Osteocyte (in vitro differentiated cells): ENCODE measurements at places on chromosomes 6 and 20. TPM values are rescaled to one million over a fixed set of nuclear protein-coding genes. Genes with fewer than 3 reads are reported as not detected.

DNA sequence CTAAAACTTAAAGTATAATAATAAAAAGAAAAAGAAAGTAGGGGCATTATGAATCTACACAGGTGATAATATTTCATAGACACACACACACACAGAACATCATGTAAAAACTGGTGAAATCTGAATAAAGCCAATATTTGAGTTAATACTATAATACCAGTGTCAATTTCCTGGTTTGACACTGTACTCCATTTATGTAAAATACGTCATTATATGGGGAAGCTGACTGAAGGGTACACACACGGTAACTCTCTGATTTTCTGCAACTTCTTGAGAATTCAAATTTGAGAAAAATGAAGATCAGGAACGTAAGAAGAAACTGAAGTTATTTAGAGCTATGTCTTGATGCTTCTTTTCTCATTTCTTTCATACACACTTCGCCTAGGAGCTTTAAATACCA lies 36.2 kb downstream of the PFDN4 start:
- H3K36me3 ChIP-seq, result no peaks in the 10 kb centered on the region
- peaks cover 13% of the 10 kb centered on the region for H3K27me3 ChIP-seq
- DNase-seq, result no peak
- no peak overlapping the region for H3K4me3 ChIP-seq
- no peak overlapping the region for H3K27ac ChIP-seq
- H3K4me1 ChIP-seq, result no peaks in the 10 kb centered on the region

- H3K4me3 ChIP-seq, result no peak overlapping the region
- no peak overlapping the region for H3K27ac ChIP-seq
- no peaks in the 10 kb centered on the region for H3K36me3 ChIP-seq
- H3K4me1 ChIP-seq, result no peaks in the 10 kb centered on the region
- DNase-seq, result peak; percentile 69
Measured at GRCh38 chr6:167996424-167997199, 859 bp upstream of the KIF25 start.

- H3K4me1 ChIP-seq, result peaks cover 11% of the 10 kb centered on the region
- peaks cover 5% of the 10 kb centered on the region for H3K36me3 ChIP-seq
- no peak for DNase-seq
- H3K27me3 ChIP-seq, result no peaks in the 10 kb centered on the region
Measured at GRCh38 chr6:33721508-33721907, 10.0 kb upstream of the UQCC2 start.

BHLHE23 gene
- total RNA-seq, result not detected in 2 replicates

DNA sequence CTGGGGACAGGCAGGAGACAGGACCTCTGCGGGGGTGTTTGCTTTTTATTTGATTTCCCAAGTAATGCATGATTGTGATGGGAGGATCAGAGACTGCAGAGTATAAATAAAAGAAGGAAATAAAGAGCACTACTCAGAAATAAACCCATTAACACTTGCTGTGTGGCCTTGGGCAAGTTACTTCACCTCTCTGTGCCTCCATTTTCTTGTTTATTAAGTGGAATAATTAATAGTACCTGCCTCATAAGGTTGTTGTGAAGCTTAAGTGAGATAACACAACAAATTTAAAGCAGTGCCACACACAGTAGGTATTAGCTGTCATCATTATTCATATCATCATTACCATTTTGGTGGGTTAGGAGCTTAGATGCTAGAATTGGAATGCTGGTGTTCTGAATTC lies 8.1 kb downstream of the CEBPB start:
- DNase-seq, result no peak
- peaks cover 19% of the 10 kb centered on the region for H3K4me1 ChIP-seq
- H3K4me3 ChIP-seq, result no peak overlapping the region
- H3K27me3 ChIP-seq, result no peaks in the 10 kb centered on the region
- no peak overlapping the region for H3K27ac ChIP-seq

IFNGR1 gene
- 33.4 and 36.1 TPM in 2 replicates for total RNA-seq

RIMS1 gene
- total RNA-seq, result 23.5 and 24.7 TPM in 2 replicates

DNA sequence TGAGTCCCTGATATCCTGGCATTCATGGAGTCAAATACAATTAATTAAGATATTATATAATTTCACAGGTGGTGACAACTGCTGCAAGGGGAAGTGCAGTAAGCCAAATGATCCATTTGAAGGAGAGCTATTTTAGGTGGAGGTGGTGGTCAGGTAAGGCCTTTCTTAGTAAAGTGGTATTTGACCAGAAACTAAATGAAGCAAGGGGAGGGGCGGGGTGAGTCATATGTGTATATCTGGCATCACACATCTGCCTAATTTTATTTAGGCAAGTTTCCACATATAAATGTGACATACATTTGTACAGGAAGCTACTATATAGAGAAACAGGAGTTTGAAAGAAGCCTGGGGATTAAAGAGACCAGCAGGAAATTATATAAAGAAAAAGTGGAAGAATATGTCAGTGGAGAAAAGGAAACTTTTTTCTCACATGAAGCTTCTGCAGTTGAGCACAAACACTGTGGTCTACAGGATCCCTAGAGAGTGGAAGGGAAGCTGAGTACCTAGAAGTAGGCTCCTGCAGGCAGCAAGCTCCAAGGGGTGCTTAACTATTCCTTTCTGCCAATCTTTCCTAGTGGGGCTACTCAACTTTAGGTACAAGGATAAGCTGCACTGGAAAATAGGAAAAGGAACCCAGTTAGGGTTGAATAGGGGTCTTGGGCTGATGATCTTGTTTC lies 99.6 kb downstream of the OGFRL1 start:
- no peak for DNase-seq
- H3K4me3 ChIP-seq, result no peak overlapping the region
- peak overlapping the region; percentile 14 for H3K27ac ChIP-seq
- peaks cover 10% of the 10 kb centered on the region for H3K36me3 ChIP-seq
- H3K27me3 ChIP-seq, result no peaks in the 10 kb centered on the region

GRCh38 chr20:47487175-47487917 lies 14.3 kb upstream of the NCOA3 start:
- no peak for DNase-seq
- H3K4me3 ChIP-seq, result no peak overlapping the region
- H3K27me3 ChIP-seq, result no peaks in the 10 kb centered on the region
- H3K27ac ChIP-seq, result no peak overlapping the region

DNA sequence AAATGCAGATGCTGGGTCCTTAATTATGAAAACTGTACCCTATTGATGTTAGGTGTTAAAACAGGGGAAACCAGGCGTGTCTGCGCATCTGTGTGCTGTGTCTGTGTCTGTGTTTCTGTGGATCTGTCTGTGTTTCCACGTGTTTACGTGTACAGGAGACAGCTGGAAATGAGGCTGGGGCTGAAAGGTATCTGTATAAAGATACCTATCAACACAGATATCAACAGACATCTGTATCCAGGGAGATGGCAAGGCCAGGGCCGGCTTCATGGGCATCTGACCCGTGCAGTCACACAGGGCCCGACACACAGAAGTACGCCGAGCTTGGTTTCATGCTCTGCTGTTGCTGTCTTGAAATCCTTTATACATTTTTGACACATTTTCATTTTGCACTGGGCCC lies 48.6 kb downstream of the BMP7 start:
- H3K27ac ChIP-seq, result no peak overlapping the region
- no peak overlapping the region for H3K4me3 ChIP-seq
- H3K4me1 ChIP-seq, result peaks cover 4% of the 10 kb centered on the region
- peaks cover 29% of the 10 kb centered on the region for H3K27me3 ChIP-seq

GRCh38 chr20:34179637-34180360 lies 61.4 kb upstream of the ASIP start:
- DNase-seq, result no peak
- no peak overlapping the region for H3K27ac ChIP-seq
- H3K27me3 ChIP-seq, result peaks cover 20% of the 10 kb centered on the region
- no peaks in the 10 kb centered on the region for H3K36me3 ChIP-seq

SLC13A3 gene
- 1.8 and 2.1 TPM in 2 replicates for total RNA-seq

- DNase-seq, result no peak
- H3K36me3 ChIP-seq, result no peaks in the 10 kb centered on the region
- no peak overlapping the region for H3K27ac ChIP-seq
- no peaks in the 10 kb centered on the region for H3K27me3 ChIP-seq
Measured at GRCh38 chr6:154996841-154997311, 1.8 kb downstream of the TIAM2 start.

GRCh38 chr6:33661106-33661838 lies 40.1 kb downstream of the ITPR3 start:
- no peak overlapping the region for H3K27ac ChIP-seq
- no peak for DNase-seq
- no peak overlapping the region for H3K4me3 ChIP-seq

DNA sequence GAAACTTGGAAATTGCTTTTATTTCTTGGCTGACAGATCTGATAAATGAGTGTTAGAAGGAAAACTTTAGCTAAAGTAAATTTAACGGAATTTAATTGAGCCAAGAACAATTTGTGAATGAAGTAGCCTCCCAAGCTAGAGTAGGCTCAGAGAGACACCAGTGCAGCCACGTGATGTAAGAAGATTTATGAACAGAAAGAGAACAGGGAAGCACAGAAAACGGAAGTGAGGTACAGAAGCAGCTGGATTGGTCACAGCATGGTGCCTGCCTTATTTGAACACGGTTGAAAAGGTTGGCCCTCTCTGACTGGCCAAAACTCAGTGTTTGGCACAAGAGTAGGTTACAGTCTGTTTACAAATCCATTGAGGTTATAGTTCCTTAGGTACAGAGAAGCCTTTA lies 29.5 kb upstream of the IFNGR1 start:
- no peak overlapping the region for H3K4me3 ChIP-seq
- no peaks in the 10 kb centered on the region for H3K4me1 ChIP-seq
- no peaks in the 10 kb centered on the region for H3K36me3 ChIP-seq
- DNase-seq, result no peak

CCM2L gene
- not detected in 2 replicates for total RNA-seq

SNX5 gene
- 140 and 147 TPM in 2 replicates for total RNA-seq

DNA sequence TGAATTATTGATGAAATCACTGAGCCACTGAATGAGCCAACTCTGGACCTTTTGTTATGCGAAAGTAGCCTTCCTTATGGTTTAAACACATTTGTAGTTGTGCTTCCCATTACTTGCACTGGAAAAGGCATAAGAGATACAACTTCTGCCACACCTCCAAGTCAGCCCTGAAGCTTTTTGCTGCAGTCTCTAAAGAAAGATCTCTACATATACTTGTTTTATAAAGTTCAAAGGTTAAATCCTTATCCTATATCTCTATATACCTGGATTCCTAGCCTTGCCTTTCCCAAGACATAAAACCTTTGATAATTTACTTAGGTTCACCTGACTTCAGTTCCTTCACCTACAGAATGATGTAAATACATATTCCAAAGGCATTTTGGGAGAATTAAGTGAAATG lies 132.0 kb downstream of the PTPRK start:
- H3K4me3 ChIP-seq, result no peak overlapping the region
- DNase-seq, result no peak
- peaks cover 14% of the 10 kb centered on the region for H3K4me1 ChIP-seq
- H3K27me3 ChIP-seq, result no peaks in the 10 kb centered on the region

DNA sequence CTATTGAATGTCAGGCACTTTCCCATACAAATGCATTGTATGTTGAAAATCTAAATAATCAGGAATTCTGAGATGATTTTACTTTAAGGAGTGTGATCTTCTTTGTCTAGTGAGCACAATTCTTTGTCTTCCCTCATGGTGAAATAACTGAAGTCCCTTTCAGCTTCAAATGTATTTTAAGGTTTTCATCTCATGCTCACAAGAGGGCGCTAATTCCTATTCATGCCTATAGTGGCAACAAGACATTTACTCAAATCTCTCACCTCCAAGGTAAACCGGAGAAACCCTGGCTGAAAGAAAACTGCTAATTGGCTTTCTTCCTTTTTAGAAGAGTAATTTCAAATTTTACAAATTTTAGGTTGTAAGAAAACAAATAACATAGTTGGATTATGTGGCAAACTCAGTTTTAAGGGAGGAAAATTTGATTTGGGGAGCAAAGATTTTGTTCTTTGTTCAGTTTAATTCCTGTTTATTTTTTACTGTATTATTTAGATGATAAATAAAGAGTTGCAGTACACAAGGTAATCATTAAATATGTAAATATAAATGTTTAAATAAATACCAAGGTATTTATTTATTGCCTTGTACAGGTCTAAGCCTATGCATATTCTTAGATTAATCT lies 69.1 kb downstream of the SLC35F1 start:
- no peak overlapping the region for H3K4me3 ChIP-seq
- no peaks in the 10 kb centered on the region for H3K36me3 ChIP-seq
- no peaks in the 10 kb centered on the region for H3K4me1 ChIP-seq
- peaks cover 16% of the 10 kb centered on the region for H3K27me3 ChIP-seq
- H3K27ac ChIP-seq, result no peak overlapping the region
- no peak for DNase-seq

GRCh38 chr20:15476186-15476585 lies 1097.1 kb downstream of the KIF16B start:
- H3K4me1 ChIP-seq, result peaks cover 6% of the 10 kb centered on the region
- no peaks in the 10 kb centered on the region for H3K36me3 ChIP-seq
- DNase-seq, result no peak
- H3K4me3 ChIP-seq, result no peak overlapping the region

GRCh38 chr20:35698298-35699126 lies 640 bp downstream of the NFS1 start:
- peak; percentile 70 for DNase-seq
- H3K27ac ChIP-seq, result peak overlapping the region; percentile 82
- H3K4me1 ChIP-seq, result peaks cover 32% of the 10 kb centered on the region
- H3K27me3 ChIP-seq, result no peaks in the 10 kb centered on the region
- peaks cover 20% of the 10 kb centered on the region for H3K36me3 ChIP-seq

PTPRT gene
- not detected in 2 replicates for total RNA-seq

DNA sequence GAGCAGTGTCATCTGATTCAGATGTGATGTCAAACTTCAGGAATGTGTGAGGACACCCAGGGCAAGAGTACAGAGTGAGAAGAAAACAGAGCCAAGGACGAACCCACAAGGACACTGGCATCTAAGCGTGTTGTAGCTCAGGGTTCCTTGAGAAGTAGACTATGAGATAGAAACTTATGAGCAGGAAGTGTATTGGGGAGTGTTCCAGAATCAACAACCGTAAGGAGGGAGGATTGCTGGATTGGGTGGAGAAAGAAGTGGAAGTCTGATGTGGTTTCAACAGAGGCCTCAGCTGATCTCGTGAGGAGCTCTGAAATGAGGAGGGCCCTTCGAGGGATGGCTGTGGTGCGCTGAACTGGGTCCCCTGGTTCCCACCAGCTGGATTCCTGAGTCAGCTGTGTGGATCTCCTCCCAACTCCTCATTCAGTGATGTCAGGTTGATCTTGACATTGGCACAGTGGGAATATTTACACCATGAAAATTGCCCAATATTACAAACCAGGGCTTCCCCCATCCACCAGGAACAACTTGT lies 25.7 kb upstream of the IGF2R start:
- H3K27ac ChIP-seq, result peak overlapping the region; percentile 42
- peaks cover 10% of the 10 kb centered on the region for H3K4me1 ChIP-seq
- peak; percentile 63 for DNase-seq
- no peak overlapping the region for H3K4me3 ChIP-seq
- H3K27me3 ChIP-seq, result peaks cover 7% of the 10 kb centered on the region
- no peaks in the 10 kb centered on the region for H3K36me3 ChIP-seq

KIAA0408 gene
- 0.27 TPM in 1 of 2 replicates, not detected in the other for total RNA-seq

- no peak for DNase-seq
- H3K4me3 ChIP-seq, result no peak overlapping the region
- peak overlapping the region; percentile 58 for H3K27ac ChIP-seq
- peaks cover 3% of the 10 kb centered on the region for H3K36me3 ChIP-seq
- H3K4me1 ChIP-seq, result peaks cover 37% of the 10 kb centered on the region
- no peaks in the 10 kb centered on the region for H3K27me3 ChIP-seq
Measured at GRCh38 chr6:140346428-140346827, 972.0 kb upstream of the CITED2 start.
